ENCODE measurements at places on chromosomes 7 and 10.

- no peak for DNase-seq
These were observed 17.9 kb downstream of the NMT2 start for GRCh38 chr10:15150563-15150962.

DNA sequence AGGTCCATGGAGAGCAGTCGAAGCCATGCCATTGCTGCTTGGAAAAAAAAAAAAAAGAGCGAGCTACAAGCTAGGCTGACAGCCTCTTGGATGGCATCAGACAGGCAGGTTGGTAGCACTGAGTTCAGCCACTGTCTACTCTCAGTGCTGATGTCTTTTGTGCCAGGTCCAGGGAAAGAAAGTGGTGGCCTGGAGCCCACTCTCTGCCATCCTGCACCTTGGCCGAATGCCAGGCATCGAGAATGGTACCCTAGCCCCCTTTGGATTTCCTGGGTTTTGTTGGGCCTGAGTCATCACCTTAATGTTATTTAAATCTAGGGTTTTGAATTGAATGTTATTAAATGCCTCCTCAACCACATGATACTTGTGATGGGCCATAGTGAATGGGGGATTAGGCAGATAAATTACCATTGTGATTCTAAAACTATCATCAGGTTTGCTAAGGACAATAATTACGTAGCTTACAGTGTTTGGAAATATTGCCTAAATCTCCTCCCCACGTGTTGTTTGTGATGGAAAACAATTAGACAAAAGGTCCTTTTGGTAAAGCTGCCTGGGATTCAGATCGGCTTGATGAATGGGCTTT lies 195.7 kb upstream of the GPR26 start:
- DNase-seq, result no peak

GRCh38 chr7:29255199-29255878 lies 60.8 kb downstream of the CHN2 start:
- DNase-seq, result no peak

DNA sequence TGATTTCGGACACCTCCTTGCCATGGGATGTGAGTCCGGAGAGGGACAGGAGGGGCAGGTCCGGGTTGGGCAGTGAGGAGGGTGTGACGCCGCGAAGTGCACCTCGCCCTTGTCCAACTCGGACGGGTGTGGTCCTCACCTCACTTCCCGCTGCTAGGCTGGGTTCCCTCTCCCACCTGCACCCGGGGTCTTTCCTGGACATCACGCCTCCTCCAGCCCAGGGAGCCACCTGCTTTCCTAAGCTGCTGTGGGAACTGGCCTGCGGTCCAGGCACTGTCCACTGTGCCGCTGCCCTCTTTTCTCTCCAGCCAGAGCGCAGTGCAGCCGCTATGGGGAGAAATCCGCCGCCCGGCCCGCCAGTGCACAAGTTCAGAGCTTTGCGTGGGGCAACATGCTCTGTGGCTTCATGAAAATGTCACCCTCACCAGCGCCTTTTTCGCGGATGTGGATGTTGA lies 45.0 kb upstream of the ZNF716 start:
- no peak for DNase-seq

DNA sequence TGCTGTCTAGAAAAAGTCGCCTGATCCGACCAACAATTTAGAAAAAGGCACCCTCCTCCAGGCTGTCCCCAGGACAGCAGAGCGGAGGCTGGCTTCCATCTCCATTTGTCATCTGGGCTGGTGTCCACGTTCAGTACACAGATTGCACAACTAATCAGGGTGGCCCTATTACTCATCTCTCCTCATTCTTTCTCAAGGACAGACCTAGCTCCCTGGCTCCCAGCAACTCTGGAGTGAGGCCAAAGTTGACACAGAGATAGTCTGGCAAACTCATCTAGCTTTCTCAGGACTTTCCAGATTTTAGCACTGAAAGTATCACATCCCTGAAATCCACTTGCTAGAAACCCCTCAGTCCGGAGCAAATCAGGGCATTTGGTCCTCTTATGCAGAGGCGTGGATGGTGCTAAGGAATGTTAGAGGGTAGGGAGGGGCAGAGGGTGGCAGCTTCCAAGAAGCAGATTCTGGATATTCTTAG lies 75.1 kb downstream of the DNAH11 start:
- no peak for DNase-seq

- DNase-seq, result no peak
These were observed 72.6 kb upstream of the STEAP1 start for GRCh38 chr7:90081621-90082020.

GRCh38 chr7:18495412-18496340 lies at the start of gene HDAC9:
Gene HDAC9, plus strand, starts transcription at chr7:18495749. Its CDS starts 554 bp downstream, at chr7:18496303.
- peak; percentile 18 for DNase-seq

- no peak for DNase-seq
These were observed 128.3 kb downstream of the PRPF18 start for GRCh38 chr10:13715100-13715499.

DNA sequence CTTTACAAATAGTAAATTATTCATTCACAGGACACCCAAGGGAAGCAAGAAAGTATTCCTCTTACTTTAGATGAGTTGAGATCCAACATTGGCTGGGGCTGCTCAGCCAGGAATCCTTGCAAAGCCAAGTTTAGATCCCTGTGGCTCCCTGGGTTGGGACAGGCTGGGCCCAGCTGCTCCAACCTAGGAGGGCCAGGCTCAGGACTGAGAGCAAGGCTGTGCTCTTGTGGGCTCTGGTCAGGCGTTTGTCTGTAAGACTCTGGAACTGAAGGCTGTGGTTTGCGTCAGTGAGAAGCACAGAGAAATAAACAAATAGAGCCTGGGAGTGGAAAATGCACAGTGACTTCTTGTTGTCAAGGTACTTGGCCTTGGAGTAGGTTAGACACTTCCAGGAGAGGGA lies 53.2 kb upstream of the TMEM273 start:
- no peak for DNase-seq

- no peak for DNase-seq
These were observed 56.5 kb upstream of the ORC5 start for GRCh38 chr7:104264285-104264684.

DNA sequence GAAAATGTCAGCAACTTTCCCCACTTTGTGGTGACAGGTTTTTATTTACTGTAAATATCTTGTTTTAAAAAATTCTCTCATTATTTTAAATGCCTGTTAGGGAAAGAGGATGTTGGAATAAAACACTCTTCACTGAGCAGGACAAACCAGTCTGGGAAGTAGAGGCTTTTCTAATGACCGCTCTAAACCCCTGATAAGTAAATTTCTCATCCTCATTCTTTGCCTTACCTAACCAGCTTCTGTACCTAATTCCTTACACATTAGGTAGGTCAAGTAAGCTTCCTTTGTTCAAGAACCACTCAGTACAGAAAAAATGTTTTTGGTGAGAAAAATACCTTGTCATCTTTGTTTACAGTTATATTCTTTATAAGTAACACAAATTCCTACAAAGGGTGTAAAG lies 143.6 kb downstream of the GPR85 start:
- DNase-seq, result no peak

DNA sequence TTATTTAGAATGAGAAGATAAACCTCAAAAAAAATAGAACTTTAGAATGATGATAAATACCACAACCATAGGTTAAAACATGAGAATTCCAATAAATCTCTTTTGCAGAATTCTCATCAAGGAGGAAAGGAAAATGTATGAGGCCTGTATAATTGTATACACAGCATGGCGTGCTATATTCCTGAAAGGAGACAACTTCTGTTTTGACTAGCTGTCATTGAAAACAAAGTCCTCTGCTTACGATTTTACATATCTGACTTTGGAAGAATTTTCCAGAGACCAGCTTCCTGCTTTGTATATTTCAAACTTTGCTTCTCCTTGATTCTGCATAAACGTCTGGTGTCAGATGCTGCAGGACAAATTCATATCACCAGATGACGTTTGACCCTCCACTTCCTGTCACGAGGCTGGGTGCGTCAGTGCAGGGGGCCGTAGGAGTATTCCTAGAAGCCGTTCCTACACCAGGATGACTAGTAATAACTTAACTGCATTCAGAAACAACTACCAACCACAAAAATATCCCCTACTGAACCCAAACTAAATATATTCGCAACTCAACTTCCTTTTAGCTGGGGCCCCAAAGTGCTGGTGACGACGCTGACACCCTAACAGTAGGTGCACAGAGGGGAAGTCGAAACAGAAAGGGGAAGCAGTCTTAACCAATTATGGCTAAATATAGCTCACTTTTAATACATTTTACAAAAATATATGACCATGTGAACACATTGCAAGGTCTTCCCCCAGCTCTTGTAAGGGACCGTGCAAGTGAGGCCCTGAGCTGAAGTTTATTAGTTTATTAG lies 178.6 kb upstream of the INHBA start:
- no peak for DNase-seq

DNA sequence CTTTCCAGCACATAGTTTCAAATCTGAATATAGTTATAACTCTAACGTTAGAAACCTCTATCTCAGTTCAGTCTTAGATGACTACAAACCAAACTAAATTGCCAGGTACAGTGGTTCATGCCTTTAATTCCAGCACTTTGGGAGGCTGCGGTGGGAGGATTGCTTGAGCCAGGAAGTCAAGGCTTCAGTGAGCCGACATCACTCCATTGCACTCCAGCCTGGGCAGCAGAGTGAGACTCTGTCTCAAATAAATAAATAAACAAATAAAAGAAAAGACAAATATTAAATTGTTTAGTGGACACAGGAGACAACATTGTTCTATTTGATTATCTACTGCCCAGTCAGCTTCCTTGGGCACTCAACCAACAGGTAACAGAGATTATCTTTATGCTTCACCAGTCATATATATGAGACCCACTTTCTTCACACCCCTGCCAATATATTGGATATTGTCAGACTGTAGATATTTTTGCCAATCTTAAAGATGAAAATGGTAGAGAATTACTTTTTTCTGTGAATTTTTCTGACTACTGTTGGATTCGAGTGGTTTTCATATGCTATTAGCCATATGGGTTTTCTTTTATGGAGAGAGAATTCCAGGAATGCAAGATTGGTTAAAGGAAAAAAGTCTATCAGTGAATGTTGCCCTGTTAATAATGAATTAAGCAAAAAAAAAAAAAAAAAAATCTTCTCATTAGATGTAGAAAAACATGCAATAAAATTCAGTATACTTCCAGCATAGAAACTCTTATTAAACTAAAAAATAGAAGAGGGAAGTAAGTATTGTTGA lies 16.0 kb downstream of the HDAC9 start:
- no peak for DNase-seq

GRCh38 chr7:22962775-22963350 lies 51.1 kb downstream of the HYCC1 start:
- no peak for DNase-seq
